Breast epithelium (tissue), 4 donors: ENCODE measurements at places on chromosomes 2 and 18. TPM values are rescaled to one million over a fixed set of nuclear protein-coding genes. Genes with fewer than 3 reads are reported as not detected.

Gene DNER
- 2.6 TPM for total RNA-seq

Gene RAD51AP2
- 0.29 TPM for total RNA-seq

DNA sequence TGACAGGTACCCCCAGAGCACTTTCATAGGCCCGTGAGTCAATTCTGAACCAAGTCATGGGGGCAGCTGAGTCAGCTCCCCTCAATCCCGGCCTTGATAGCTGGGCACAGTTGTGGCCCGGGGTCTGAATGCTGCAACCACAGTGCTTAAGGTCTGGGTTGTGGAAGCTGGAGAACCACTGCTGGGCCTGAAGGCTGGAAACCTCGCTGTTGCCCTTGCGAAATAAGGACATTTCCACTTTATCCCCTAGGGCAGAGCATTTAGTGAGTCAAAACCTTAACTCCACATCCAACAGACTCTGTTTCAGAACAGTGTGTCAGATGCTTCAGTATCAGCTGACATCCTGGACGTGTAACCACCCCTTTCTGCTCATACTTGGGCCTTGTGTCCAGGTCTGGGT lies 58.6 kb downstream of the SP110 start:
- H3K27ac ChIP-seq = no peak overlapping the region
- no peaks in the 10 kb centered on the region for H3K36me3 ChIP-seq
- H3K27me3 ChIP-seq = no peaks in the 10 kb centered on the region
- H3K4me3 ChIP-seq = no peak overlapping the region
- no peaks in the 10 kb centered on the region for H3K4me1 ChIP-seq
- no peak for DNase-seq

GRCh38 chr2:203706403-203706802 lies at the start of gene CD28:
Gene CD28, plus strand, starts transcription at chr2:203706639. Its CDS starts 58 bp downstream, at chr2:203706697.
- no peaks in the 10 kb centered on the region for H3K36me3 ChIP-seq
- no peak for DNase-seq
- H3K4me1 ChIP-seq = no peaks in the 10 kb centered on the region
- H3K27ac ChIP-seq = no peak within 1 kb of the TSS
- H3K4me3 ChIP-seq = no peak within 1 kb of the TSS
